ENCODE measurements at places on chromosomes 2 and 18.

GRCh38 chr2:40315683-40316082 is 136.2 kb downstream of the SLC8A1 start:
- DNase-seq: no peak

DNA sequence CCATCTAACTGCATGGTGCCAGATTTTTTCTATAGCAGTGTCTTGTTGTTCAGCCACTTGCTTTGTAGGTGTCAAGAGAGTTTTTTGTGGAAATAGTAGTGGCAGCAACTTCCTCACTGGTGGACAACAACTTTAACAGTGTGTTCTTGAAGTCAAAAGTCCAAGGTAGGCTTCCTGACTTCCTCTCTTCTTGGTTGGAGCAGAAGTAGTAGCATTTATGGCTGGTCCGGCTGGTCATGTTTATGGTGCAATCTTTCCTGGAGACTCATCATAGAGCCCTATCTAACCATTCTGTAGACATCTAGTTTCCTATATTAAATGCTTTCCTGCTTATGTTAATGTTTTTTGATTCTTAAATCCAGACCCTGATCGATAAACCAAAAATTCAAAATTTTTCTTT is 11.7 kb downstream of the GPR75 start:
- DNase-seq: no peak

DNA sequence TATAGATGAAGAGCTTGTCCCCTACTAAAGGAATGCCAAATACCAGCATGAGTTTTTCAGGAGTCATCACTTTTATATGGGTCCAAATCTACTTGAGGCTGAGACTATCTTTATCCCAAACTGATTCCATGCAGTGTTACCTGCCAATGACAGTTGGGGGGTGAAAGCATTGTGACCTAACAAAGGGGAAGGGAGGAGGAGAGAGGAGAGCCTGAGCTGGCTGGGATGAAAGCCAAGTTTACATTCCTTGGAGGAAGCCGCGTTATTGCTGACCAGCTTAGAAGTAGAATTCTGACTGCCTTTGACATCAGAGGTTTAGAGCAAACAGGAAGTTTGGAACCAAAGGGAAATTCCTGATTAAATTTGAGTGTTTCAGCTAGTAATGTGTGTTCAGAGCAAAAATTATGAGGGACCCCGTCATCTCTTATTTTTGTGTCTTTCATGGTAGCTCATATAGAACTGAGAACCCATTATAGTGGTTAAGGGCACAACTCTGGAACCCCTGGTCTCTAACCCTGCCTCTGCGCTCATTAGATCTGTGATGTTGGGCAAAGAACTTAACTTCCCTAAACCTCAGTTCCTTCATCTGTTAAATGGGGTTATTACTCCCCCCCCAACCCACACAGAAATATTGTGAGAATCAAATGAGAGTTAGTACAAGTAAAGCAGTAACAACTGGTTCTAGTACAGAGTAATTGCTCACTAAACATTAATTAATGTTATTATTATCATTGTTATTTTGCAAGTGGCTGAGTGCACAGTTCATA is 199.3 kb upstream of the EPAS1 start:
- DNase-seq: no peak

DNA sequence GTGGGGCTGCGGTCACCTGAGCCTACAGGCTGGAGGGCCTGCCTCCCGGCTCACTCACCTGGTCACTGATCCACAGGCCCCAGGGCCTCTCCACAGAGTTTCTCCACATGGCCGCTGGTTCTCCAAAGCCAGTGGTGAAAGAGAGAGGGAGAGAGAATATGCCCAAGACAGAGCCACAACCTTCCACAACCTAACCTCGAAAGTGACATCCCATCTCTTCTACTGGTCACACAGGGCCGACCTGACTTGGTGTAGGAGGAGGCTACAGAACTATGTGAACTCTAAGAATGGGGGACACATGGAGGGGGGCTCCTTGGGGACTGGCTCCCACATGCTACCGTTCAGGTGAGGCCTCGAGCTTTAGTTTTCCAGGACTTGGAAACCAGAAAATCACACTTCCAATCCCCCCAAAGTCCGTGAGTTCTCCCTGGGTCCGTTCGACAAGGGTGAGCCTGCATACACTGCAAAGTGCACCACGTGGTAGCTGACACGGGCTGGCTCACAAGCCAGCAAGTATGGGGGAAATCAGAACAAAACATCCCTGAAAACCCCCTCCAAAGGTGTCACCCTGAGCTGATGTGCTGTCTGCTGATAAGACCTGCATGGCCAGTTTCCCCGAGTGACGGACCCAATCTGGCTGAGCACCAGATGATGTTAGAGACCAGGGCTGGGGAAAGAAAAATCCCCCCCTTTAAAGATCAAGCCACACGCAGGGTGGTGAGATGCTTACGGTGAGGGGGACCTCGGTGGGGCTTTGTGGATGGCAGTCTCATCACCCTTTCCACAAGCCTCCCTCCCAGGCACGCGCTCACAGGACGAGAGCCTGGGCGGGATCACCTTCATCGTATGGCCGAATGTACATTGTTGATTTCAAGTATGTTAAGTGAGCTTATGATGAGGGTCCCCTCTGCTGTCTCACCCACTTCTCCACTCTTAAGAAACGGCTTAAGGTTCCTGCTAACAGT is 54.2 kb upstream of the SEMA4C start:
- no peak for DNase-seq

DNA sequence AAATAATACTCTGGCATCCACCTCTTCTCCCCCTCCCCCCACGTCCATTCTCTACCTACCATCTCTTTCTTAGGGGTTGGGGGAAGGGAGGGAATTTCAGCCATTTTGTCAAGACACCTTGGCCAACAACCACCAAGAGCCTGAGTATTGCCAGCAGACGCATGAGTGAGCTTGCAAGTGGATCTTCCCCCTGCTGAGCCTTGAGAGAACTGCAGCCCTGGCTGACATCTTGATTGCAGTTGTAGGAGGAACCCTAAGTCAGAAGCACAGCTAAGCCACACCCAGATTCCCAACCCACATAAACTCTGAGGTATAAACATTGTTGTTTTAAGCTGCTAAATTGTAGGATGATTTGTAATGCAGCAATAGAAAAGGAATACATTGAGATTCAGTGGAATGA is 165.6 kb downstream of the TMEFF2 start:
- peak; percentile 55 for DNase-seq

All from Jurkat, Clone E6-1 (cell line).